Ureter (tissue), 1 donor: ENCODE measurements at places on chromosomes 2 and 18. TPM values are rescaled to one million over a fixed set of nuclear protein-coding genes. Genes with fewer than 3 reads are reported as not detected.
A peak's percentile ranks its signal among the peaks of the same experiment; 100 is the strongest.

DNA sequence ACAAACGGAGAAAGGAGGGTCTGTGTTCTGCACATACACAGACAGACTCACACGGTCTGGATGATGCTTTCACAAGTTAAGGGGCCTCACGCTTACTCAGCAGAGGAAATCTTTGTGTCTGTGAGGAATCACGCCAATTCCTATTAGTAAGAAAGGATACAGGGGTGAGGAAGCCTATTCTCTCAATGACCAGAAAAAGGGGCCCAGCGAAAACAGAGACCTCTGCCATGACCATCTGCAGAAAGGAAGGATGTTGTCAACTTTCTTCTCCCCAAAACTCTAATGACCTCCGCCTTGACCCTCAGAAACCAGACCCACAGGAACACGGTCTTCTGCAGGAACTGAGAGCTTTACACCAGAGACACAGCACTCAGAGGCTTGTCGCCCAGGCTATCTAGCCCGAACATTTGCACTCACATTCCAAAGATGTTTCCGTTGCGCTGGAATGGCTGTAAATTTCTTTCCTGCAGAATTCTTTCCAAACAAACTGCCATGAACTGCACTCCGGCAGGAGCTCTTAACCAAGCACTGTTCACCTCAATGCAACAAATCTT lies 186.3 kb downstream of the TCF4 start:
- DNase-seq = no peak

DNA sequence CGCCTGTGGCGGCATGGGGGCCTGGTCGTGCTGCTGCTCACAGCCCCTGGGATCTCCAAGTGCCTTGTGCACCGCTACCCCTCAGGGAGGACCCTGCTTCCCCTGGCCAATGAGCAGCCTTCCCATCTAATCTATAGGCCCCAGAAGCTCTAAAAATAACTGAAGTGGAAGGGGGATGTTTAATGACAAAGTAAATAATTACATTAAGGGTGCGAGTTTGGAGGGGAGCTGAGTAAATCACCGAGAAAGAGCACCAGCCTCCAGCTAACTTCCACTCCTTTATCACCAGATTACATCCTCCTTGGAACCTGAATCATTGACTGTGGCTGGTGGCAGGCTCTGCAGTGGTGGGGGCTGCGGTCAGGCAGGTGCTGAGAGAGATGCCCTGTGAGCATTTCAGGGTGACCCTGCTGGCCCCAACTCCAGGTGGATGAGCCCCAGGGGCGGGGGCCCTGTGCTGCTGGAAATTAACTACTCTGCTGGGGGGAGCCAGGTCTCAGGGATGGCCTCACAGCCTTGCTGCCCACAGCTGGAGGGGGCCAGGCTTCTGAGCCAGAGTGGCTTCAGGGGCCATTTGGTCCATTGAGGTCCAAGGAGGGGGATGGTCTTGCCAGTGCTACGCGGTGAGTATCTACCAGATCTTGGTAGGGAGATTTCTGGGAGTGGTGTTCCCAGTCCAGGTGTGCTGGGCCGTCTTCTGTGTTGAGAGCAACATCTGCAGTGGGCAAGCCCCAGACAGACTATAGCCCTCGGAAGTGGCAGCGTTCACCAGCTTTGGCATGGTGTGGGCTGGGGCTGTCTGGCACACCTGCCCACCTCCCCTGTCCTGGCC lies 74.2 kb downstream of the GLI2 start:
- DNase-seq = no peak

DNA sequence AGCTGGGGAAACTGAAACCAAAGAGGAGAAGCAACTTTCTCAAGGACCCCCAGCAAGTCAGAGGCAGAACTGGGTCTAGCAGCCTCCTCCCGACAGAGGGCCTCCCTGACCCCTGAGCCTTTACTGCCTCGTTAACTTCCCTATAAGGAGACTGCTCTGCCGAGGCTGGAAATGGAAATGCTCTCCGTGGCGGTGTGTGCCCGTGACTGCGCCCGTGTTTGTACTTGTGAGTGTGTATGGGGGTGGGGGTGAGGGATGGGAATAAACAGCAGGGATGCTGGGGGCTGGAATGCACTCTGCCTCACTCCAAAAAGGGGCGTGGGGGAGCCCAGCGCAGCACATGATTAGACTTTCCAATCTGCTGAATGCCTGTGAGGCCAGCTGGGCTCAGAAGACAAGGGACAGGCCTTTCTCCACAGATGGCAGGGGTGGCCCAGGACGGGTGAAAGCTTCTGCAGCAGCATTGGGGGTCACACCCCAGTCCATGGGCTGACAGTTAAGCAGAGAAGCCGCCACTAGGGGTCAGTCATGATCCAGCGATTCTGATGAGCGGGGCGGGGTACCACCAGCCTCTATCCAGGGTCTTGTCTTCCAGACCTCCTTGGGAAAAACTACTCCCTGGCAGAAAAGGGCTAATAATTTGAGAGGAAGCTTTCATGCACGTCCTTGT lies 26.8 kb downstream of the MPHOSPH10 start:
- DNase-seq = peak; percentile 43

DNA sequence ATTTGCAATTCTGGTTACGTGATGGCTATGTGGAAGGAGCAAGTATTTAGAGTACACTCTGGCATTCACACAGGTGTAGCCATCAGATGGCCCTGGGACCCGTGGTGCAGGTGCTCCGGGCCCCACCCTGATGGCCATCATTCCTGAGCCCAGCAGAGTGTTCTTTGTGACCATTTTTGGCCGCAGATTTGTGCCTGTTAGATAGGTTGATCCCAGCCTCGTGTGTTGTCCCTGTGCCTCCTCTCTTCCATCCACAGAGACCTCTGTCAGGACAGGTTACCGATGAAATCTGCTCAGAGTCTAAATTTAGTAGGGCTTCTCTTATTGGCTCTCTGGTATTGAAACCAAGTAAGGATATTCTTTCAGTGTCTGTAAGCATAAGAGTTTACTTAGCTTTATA lies 33.9 kb downstream of the MAPRE2 start:
- DNase-seq = no peak

DNA sequence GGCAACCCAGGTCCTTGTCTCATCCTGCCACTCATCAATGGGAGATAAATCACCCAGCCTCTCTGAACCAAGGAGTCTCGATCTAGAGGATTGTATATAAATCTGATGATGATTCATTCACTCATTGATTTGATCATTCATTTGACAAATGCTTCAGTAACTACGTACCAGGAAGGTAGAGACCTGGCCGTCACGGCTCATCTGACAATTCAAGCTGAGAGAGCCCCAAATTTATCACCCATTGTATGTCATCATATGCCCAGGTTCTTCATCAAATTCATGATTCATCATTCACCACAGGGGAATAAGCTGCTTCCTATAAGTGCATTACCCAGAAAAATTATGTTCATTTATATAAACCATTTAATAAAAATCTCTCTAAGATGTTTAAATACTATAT lies 116.9 kb downstream of the FAM161A start:
- no peak for DNase-seq

DNA sequence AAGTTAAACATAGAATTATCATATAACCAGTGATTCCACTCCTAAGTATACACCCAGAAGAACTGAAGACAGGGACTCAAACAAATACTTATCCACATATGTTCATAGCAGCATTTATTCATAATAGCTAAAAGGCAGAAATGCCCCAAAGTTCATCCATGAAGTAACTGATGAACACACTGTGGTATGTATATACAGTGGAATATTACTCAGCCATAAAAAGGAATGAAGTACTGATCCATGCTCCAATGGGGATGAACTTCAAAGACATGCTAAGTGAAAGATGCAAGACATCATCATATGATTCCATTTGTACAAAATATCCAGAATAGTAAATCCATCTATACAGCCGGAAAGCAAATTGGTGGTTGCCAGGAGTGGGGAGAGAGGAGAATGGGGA lies 157.5 kb downstream of the LAMA1 start:
- DNase-seq = no peak

- DNase-seq = no peak
Measured at GRCh38 chr2:238055841-238056240, 5.0 kb upstream of the SCLY start.

- no peak for DNase-seq
Measured at GRCh38 chr2:131092458-131093005, 728 bp downstream of the FAM168B start.

DNA sequence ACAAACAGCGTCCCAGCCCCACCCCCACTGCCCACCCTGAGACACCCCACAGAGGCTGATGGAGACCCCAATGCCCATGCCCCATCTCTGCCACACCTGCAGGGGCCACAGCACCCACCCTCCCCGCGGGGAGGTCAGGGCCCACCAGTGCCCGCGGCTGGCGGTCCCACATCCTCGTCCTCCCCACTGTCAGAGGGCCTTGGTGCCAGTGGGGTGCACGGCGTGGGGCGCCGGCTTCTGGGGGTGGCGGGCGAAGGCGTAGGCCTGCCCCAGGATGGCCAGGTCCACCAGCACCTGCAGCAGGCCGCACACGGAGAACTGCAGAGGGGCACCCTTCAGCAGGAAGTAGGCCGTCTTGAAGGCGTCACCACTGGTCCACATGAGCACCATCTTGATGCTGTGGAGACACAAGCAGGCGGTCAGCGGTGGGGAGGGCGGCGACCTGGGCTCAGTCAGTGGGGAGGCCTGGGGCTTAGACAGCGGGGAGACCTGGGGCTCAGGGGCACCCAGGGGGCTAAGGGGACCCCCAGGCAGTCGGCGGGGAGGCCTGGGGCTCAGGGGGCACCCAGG lies 47.6 kb downstream of the SLC66A2 start:
- DNase-seq = no peak

BOLL gene
- total RNA-seq = not detected

DES gene
- total RNA-seq = 1,211 TPM

KCNJ3 gene
- 1.4 TPM for total RNA-seq

SERPINB12 gene
- total RNA-seq = not detected

NBAS gene
- total RNA-seq = 55.1 TPM
